ENCODE measurements at places on chromosomes 7 and 10.

- no peak for DNase-seq
Measured at GRCh38 chr7:147658392-147658967, 932.1 kb upstream of the C7orf33 start.

GRCh38 chr7:128361411-128362379, at the start of gene PRRT4:
TSS of gene PRRT4 (minus strand) at chr7:128361690.
- DNase-seq = no peak

GRCh38 chr7:36568452-36568849, 155.8 kb downstream of the AOAH start:
- no peak for DNase-seq

DNA sequence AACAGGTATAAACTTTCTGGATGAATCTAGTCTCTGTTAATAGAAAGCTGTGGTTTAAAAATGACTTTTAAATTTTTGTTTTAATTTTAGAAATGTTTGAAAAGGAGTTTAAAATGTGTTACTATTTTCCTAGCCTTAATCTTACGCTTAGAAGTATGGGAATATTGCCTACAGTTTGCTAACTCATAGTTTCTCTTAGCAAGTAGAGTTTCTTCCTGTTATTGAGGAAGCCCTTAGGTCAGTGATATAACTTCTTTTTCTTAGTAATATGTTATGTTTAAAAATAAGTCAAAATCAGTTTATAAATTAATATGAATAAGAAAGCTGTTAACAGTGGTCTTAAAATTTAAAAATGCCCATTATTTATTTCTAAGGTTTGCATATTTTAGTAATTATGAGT, 3.1 kb downstream of the STARD3NL start:
- no peak for DNase-seq

DNA sequence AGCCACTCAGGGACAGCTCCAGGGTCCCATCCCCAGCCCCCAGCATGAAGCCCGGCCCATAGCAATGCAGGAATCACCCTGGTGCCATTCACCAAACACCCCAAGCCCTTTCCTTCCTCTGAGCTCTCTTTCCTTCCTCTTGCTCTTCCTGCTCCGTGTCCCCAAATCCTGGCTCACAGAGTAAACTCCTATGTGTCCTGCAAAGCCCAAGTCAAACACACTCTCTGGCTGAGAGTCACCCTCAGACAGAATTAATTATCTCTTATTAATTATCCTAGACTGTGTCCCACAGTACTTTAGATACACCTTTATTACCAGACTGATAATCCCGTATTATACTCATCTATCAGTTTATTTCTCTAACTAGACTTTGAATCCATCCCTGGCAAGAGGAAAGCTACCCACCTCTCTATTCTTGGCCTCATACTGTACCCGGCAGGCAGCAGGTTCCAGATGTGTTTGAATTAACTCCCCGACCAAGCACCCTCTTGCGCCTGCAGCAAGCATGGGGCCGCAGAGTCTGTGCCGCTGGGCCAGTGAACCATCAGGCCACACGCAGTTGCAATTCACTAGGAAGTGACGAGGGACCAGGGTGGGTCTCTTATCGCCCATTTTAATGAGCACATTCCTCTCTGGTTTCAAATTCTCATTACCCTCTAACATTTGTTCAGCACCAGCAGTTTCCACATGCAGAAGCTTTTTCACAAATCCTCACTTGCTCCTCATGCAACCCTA, 86.7 kb downstream of the PRKAG2 start:
- DNase-seq = no peak
